ENCODE measurements at places on chromosomes 2 and 18. TPM values are rescaled to one million over a fixed set of nuclear protein-coding genes. Genes with fewer than 3 reads are reported as not detected.

DNA sequence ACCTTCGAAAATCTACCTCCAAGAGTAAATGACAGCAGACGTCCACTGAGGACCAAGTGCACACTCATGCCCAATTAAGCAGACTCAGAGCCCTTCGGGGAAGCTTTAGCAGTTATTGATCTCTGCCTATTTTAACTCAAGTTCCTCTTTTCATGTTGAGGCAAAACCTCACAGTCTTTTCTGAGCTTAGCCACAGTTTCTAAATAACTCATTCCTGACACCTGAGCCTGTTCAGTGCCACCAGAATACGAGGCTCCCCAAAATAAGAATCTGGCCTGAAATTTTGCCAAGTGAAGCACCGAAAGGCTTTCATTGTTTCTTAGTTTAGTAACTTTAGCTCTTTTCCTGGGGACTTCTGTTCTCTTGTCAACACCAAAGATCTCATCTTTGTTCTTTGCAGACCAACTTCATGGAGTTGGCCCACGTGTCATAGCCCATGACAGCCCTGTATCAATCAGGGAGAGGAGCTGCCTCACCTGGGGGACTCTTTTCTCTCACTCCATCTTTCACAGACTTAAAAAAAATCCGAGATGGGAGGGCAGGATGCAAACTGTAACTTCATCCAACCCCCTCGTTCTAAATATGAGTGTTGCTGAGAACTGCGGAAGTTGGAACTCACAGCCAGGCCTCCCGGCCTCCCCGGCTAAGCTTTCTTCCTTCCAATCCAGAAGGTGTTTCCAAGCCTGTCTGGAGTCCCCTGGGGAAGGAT lies 22.2 kb downstream of the INPP5D start:
- DNase-seq: no peak

GRCh38 chr2:11566383-11566782 lies 32.5 kb downstream of the GREB1 start:
- no peak for DNase-seq

GRCh38 chr2:82268446-82268845 lies 1963.9 kb upstream of the LRRTM1 start:
- no peak for DNase-seq

GRCh38 chr2:1515986-1516797 lies 102.9 kb downstream of the TPO start:
- DNase-seq: no peak

- DNase-seq: no peak
These were observed 140.5 kb downstream of the TPGS2 start for GRCh38 chr18:36688020-36688965.

- peak; percentile 77 for DNase-seq
These were observed 19.4 kb downstream of the THAP4 start for GRCh38 chr2:241617431-241618154.

DNA sequence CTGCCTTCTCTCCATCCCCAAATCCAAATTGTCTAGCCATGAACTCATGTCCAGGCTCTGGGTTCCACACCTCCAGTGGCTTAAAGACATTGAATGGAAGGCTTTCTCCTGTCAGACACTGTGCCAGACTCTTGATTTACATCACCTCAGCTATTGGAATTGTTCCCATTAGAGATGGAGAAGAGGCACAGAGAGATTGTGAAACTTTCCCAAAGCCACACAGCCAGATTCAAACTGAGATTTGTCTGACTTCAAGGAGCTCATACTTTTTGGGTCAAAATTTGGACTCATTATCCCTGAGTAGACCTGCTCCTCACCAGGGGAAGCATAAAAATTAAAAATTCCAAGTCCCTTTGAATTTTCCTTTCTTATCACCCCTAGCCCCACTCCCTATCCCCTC lies 18.9 kb upstream of the MYO3B start:
- DNase-seq: no peak

GRCh38 chr2:197878792-197879191 lies 74.4 kb downstream of the PLCL1 start:
- no peak for DNase-seq

DNA sequence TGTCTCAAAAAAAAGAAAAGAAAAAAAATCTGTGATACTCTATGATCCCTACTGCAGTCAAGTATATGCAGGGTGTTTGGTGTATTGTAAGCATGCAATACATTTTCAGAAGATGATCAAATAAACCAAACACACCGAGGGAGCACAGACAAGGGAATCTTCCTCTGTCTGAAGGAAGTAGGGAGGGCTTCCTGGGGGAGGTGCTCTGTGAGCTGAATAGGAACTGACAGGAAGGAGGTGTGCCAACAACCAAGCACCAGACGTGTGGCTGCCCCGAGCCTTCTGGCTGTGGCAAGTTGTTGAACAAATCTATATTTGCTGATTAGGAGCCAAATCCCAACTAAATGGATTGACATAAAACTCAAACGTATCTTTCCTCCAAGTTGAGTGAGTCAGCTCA lies 14.6 kb downstream of the THNSL2 start:
- no peak for DNase-seq

GRCh38 chr2:240353086-240353798 lies 82.2 kb upstream of the GPC1 start:
- no peak for DNase-seq

DNA sequence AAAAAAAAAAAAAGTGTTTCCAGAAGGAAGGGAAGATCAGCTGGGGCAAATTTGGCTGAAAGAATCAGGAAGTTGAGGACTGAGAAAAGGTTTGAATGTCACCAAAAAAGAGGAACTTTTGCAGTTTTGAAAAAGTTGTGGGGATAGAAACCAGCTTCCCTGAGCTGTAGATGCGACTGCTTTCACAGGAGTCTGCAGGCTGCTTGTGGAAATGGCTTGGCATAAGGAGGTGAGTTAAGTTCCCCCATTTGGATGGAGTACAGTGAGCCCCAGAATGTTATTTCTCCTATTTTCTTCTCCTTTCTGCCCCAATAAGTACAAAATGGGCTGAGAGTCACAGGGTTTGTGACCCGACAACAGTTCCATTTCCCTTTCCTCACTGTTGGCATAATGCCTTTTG lies 16.5 kb upstream of the ME2 start:
- no peak for DNase-seq

- DNase-seq: no peak
These were observed 235.9 kb upstream of the BOD1L2 start for GRCh38 chr18:56910967-56911366.

GRCh38 chr2:11543337-11544216 lies 9.7 kb downstream of the GREB1 start:
- DNase-seq: no peak

DNA sequence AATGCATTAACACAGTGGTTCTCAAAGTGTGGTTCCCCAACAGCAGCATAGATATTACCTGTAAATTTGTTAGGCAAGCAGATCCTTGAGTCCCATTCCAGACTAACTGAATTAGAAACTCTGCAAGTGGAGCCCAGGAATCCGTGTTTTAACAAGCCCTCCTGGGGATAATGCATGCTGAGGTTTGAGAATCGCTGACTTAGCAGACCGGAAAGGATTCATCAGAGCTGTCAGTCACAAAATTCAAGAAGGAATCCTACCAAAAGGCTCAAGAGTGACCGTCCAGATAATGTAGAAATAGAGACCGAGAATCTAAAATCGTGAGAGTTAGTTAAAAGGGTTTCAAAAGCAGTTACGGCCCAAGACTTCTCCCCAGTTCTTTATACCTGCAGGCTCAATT lies 66.9 kb downstream of the LOXHD1 start:
- no peak for DNase-seq

RIF1 gene
- 12.7 TPM for total RNA-seq

ASAP2 gene
- total RNA-seq: 12.9 TPM
